Activated T-cell treated with anti-CD3 and anti-CD28 coated beads for 1 hour (primary cell): ENCODE measurements at places on chromosomes 3 and 15.

DNA sequence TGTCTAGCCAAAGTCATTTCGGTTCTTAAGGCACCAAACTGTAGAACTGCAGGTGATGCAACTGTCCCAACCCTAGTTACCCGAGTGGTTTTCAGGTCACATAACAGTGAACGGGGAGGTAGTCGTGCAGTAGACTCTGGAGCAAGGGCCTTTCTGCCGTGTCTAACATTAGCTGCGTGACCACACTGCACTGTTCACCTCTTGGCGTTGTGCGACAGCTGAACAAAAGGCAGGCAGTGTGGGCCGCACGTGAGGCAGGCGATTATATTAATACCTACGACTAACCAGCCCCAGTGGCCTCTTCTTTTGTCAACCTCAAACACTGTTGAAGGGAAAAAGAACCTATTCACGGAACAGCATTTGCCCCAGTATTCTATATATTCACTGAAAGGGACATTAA is 2.8 kb downstream of the LRRN1 start:
- DNase-seq: no peak

DNA sequence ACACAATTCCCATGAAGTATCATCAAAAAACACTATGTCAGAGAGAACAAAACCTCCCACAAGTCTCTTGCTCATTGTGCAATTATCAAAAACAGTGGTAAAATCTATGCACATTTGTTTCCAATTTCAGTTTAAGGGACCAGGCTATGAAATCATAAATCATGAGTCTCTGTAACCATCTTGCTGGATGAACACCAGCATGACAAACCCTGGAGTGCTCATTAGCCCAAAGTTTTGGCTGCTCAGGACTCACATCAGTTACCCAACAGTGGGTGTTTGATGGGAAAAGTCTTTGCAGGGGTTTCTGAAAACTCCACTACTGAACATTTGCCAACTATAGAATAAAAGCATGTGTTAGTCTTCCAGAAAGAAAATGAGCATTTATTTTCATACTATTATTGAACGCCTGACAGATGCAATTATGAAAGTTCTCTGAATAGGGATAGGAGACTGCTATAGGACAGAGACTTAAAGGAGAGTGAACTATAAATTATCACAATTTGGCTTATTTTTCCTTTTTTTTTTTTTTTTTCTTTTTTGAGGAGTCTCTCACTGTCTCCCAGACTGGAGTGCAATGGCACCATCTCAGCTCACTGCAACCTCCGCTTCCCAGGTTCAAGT is 240.8 kb upstream of the KCNMB2 start:
- DNase-seq: no peak

- no peak for DNase-seq
Observed at GRCh38 chr15:81569286-81570080, 195.5 kb upstream of the TMC3 start.

GRCh38 chr3:194612221-194612620 is 21.0 kb downstream of the TMEM44 start:
- no peak for DNase-seq

DNA sequence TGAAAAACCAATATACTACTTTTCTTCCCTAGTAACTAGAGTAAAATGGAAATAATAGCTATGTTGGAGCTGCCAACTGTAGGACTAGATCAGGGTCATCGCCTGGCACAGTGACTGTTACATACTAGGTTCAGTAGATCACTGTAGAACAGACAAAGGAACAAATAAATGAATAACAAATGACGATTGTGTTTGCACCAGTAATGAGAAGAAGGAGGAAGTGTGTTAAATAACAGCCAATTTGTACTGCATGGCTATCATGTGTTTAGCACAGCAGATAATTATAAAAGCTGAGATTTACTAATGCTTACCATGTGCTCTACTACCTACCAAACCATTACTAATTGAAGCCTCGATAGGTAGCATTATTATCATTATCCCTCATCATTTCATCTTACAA is 85.3 kb upstream of the FXR1 start:
- no peak for DNase-seq

DNA sequence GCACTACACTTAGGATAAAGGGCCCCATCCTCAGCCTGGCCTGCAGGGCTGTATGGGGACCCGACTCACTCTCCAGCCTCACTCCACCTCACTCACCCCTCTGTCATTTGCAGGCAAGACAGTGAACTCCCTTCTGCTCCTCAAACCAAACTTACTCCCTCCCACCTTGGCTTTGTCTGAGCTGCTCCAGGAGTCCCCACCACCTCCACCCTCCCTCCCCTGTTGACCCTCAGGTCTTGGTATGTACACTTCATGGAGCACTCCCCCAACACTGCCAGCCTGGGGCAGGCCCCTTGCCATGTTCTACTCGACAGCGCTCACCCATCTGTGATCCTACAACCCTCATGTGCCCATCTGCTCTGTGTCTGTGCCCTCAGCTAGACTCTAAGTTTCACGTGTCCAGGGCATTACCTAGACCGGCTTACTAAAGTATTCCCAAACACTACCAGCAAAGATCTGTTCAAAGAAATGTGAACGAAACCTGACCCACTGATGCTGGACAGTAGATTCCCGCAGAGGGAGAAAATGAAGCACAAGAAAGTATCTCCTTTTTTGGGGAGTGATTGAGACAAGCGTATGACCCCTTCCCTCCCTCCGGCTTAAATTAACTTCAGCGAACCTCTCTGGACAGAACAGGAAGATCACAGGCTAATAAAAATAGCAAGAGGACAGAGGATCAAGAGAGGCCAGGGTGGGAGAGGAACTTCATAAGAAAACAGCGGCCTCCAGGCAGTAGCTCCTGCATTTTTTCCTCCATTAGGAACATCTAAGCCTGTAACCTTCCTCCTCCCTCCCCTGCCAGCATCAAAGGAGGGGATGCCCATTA is 113.2 kb downstream of the RFTN1 start:
- DNase-seq: no peak

GRCh38 chr3:137970914-137971831 is 38.8 kb upstream of the CLDN18 start:
- peak; percentile 31 for DNase-seq

- peak; percentile 57 for DNase-seq
Observed at GRCh38 chr3:50503504-50504342, at the start of gene CACNA2D2. CACNA2D2 (minus strand) TSS chr3:50503634; CDS start chr3:50503423, 211 bp downstream.

- DNase-seq: no peak
Observed at GRCh38 chr15:35690698-35691116, 144.7 kb upstream of the DPH6 start.

- DNase-seq: no peak
Observed at GRCh38 chr3:20145874-20146273, 40.1 kb downstream of the SGO1 start.

- DNase-seq: no peak
Observed at GRCh38 chr3:42865256-42865655, 10.4 kb downstream of the CYP8B1 start.
